ENCODE measurements at places on chromosomes 3 and 15. TPM values are rescaled to one million over a fixed set of nuclear protein-coding genes. Genes with fewer than 3 reads are reported as not detected.

GRCh38 chr15:27670486-27671209, 428.5 kb downstream of the OCA2 start:
- H3K27me3 ChIP-seq: no peaks in the 10 kb centered on the region
- DNase-seq: no peak
- no peaks in the 10 kb centered on the region for H3K36me3 ChIP-seq
- H3K4me3 ChIP-seq: no peak overlapping the region

GRCh38 chr3:59289831-59290230, 240.0 kb upstream of the CFAP20DC start:
- H3K27me3 ChIP-seq: no peaks in the 10 kb centered on the region
- no peak for DNase-seq

TRPM7 gene
- 35.1 TPM for total RNA-seq

GRCh38 chr3:71229905-71230657, 353.4 kb downstream of the FOXP1 start:
- DNase-seq: no peak
- H3K4me1 ChIP-seq: peaks cover 5% of the 10 kb centered on the region
- H3K27ac ChIP-seq: no peak overlapping the region
- no peaks in the 10 kb centered on the region for H3K27me3 ChIP-seq
- H3K4me3 ChIP-seq: no peak overlapping the region

DNA sequence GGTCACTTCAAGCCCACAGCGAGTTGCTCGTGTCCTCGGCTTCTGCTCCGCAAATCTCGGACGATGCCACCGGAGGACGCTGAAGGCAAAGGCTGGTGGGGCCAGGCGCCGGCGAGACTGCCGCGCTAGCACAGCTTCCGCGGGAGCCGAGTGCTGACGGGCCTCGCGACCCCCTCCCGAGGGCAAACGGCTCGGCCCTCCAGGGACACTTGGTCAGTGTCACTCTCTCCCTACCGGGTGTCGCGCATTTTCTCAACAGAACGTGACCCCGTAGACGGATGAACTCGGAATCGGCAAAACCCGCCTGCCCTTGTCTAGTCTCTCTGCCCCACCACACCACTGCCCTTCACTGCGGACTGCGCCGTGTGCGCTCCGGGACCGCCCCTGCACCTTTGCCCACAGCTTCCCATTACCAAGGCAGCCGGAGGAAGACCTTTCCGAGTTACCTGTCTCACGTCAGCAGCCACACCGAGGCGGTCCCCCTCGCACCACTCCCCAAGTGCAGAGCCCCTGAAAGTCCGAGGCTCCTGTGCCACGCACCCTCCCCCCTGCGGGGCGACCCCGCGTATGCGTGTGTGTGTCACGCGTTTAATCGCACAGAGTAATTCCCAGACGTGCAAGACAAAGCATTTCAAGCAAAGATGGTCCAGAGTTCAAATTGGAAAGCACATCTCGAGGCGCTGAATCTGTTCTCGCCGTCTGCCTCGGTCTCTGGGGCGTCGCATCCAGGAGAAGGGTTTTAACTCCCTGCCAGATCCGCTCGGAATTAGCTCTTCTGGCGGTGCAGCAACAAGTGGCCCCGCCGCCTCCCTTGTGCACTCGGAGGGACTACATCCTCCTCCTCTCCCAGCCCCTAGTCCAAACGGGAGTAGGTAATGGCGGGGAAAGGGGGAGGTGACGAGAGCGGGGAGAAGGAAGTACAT, 245.0 kb upstream of the TOPAZ1 start:
- peaks cover 13% of the 10 kb centered on the region for H3K36me3 ChIP-seq
- 0 out of 2 replicates have a peak, but pooled peaks cover 3% of the 10 kb centered on the region for H3K4me1 ChIP-seq
- peaks cover 46% of the 10 kb centered on the region for H3K27me3 ChIP-seq
- peak overlapping the region; percentile 95 for H3K4me3 ChIP-seq

BUB1B gene
- 83.2 TPM for total RNA-seq

GRCh38 chr15:62298811-62299210, 133.7 kb upstream of the C2CD4B start:
- H3K27me3 ChIP-seq: no peaks in the 10 kb centered on the region
- H3K4me1 ChIP-seq: peaks cover 5% of the 10 kb centered on the region
- H3K36me3 ChIP-seq: peaks cover 7% of the 10 kb centered on the region
- no peak overlapping the region for H3K4me3 ChIP-seq
- no peak overlapping the region for H3K27ac ChIP-seq

GRCh38 chr3:4306091-4306490, 2.9 kb downstream of the SETMAR start:
- peaks cover 16% of the 10 kb centered on the region for H3K36me3 ChIP-seq
- no peak overlapping the region for H3K4me3 ChIP-seq
- peaks cover 7% of the 10 kb centered on the region for H3K4me1 ChIP-seq
- H3K27ac ChIP-seq: no peak overlapping the region
- no peaks in the 10 kb centered on the region for H3K27me3 ChIP-seq

IMPG2 gene
- 0.02 TPM for total RNA-seq

- no peaks in the 10 kb centered on the region for H3K27me3 ChIP-seq
- no peak overlapping the region for H3K4me3 ChIP-seq
- DNase-seq: no peak
- peaks cover 12% of the 10 kb centered on the region for H3K4me1 ChIP-seq
- no peak overlapping the region for H3K27ac ChIP-seq
- H3K36me3 ChIP-seq: peaks cover 19% of the 10 kb centered on the region
Observed at GRCh38 chr3:71492566-71492965, 91.0 kb downstream of the FOXP1 start.

GNL3 gene
- 245 TPM for total RNA-seq

GRCh38 chr3:144744473-144744872, 772.9 kb downstream of the DIPK2A start:
- no peak overlapping the region for H3K27ac ChIP-seq
- no peaks in the 10 kb centered on the region for H3K4me1 ChIP-seq
- H3K4me3 ChIP-seq: no peak overlapping the region
- no peaks in the 10 kb centered on the region for H3K27me3 ChIP-seq

DNA sequence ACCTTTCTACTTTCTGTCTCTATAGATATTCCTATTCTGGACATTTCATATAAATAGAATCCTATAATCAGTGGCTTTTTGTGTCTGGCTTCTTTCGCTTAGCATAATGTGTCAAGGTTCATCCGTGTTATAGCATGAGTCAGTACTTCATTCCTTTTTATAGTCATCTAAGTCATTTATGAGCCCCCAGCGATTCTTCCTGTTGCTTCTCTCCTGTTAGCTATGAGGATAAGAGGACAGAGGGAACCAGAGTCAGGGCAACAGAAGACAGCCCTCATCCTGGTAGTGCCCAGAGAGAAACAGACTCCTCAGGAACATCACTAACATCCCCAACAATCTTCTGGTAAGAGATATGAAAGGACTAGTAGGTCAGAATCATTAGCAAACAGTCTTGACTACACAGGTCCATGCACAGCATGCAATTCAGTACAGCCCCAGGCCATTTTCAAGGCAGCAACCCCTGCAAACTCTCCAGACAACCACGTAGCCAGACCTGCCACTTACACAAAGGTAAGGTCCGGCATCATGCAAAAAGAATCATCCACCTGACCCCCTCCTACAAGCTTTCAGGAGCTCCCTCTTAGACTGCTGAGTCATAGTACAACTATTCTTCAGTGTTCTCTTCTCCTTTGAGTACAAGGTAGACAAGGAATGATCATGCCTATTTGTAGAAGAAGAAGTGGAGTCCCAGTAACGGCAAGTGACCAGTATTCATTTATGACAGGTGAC, 91.5 kb downstream of the MYLK start:
- H3K27me3 ChIP-seq: no peaks in the 10 kb centered on the region
- no peak overlapping the region for H3K27ac ChIP-seq
- H3K36me3 ChIP-seq: no peaks in the 10 kb centered on the region
- no peak overlapping the region for H3K4me3 ChIP-seq
- DNase-seq: no peak

DNA sequence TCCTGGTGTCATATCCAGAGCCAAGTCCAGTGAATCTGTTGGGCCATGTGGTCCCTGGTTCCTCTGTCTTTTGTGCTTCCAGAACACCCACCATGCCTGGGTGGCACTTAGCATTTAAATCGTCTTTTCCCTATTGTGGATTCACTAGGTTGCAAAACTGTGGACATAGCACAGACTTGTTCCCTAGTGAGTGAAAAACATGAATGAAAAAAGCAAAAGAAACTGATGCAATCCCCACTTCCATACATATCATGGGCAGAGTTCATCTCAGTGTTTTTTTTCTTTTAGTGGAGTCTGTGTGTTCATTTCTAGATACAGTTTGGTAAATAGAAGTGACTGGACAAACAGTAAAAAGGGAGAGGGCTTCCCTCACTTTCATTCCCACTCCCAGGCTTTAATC, 170.5 kb downstream of the SLCO3A1 start:
- no peaks in the 10 kb centered on the region for H3K27me3 ChIP-seq
- no peaks in the 10 kb centered on the region for H3K36me3 ChIP-seq
- DNase-seq: no peak
- H3K4me1 ChIP-seq: no peaks in the 10 kb centered on the region
- H3K4me3 ChIP-seq: no peak overlapping the region

DNA sequence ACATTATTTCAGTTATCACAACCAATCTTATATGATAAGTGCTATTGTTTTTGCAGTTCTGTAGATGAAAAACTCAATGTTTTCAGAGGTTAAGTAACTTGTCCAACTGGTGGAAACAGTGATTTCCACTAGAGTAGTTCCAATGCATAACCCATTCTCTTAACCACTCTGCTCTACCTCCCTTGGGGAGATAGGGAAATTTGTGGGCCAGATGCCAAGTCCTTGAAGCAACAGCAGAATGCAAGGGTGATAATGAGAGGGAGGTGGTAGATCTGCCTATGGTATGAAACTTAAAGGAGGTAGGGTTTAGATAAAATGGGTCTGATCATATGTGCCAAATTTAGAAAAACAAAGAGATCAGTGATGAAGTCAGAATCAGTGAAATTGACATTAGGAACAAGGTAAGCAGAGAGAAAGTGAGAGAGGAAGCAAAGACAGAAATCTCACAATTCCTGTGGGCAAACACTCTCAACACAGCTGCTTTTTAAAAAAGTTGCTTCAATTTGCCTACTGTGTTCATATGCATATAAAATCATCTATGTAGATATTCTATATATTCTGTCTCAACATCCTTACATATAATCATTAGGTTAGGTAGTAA, 50.5 kb upstream of the UBP1 start:
- H3K4me1 ChIP-seq: no peaks in the 10 kb centered on the region
- no peaks in the 10 kb centered on the region for H3K36me3 ChIP-seq
- H3K27ac ChIP-seq: no peak overlapping the region
- no peak for DNase-seq
- H3K4me3 ChIP-seq: no peak overlapping the region

FOXL2 gene
- total RNA-seq: 0.22 TPM

DNA sequence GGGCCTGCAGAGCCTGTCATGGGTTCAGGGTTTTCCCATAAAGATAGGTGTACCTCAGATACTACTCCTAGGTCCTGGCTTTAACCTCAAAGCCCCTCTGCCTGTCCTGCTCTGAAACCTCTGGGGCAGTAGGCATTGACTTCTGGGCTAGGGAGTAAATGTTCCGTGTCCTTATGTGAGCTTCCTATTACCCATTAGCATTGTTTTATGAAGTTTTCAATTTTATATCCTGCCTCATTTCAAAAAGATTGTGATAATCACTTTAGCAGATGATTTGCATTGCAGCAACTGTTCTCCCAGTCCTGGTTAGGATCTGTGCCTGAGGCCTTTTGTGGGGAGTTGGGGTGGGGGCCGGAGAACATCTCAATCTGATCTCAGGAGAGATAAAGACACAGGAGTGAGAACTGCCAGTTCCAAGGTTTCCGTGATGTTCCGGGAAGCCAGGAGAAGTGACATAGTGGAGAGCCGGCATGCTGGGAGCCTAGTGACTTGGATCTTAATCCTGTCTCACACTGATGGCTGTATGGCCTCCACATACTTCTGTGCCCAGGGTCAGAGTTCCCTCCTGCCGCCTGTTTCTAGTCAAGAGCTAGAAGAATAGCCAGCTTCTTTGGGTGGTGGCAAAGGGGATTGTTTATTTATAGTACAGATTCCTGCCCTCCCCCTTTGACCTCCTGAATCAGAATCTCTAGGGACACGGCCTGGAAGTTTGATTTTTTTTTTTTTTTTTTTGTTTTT, 10.6 kb downstream of the TPM1 start:
- no peak overlapping the region for H3K27ac ChIP-seq
- no peak for DNase-seq
- no peak overlapping the region for H3K4me3 ChIP-seq
- no peaks in the 10 kb centered on the region for H3K27me3 ChIP-seq

DNA sequence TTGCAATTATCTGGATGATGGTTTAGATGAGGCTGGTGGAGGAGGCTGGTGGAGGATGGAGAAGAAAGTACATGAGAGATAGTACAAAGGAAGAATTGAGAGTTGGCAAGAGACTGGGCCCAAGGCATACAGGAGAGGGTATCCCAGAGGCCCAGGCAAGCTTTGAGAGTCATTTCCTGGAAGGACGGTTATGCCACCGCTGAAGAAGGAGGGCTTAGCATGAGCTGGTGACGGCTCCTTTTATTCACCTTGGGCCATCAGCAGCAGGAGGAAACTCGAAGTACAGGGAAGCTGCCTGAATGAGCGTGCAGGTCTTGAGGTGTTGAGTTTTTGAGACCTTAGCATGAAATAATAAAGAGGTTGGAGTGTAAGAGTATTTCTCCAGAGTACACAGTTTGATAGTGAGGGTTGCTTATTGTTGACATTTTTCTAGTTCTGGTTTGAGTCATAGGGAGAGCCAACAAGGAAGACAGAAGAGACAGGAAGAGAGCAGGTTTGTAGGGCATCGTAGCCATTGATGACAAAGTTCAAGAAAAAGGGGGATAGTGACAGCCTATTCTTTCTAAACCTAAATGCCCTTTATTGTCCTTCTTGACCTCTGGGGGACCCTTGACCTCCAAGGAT, 13.8 kb downstream of the THSD4 start:
- H3K4me3 ChIP-seq: no peak overlapping the region
- H3K27me3 ChIP-seq: no peaks in the 10 kb centered on the region
- no peaks in the 10 kb centered on the region for H3K36me3 ChIP-seq

AMT gene
- total RNA-seq: 38.8 TPM

HHATL gene
- total RNA-seq: not detected

DNA sequence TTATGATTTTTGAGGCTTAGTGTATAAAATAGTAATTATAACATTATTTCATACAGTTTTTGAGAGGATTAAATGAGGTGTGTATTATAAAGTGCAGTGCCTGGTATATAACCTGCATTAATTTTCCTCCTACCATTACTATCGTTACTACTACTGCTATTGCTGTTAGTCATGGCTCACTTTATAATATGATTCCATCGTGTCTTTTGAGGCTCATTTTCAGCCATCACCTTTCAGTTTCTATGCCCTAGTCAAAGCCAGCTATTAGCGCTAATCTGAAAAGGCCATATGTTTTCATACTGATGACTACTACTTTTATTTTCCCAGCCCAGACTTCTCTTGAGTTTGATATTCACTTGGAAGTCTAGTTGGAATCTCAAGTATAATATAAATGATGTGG, 5.5 kb downstream of the MEF2A start:
- DNase-seq: no peak
- no peak overlapping the region for H3K4me3 ChIP-seq
- H3K27me3 ChIP-seq: no peaks in the 10 kb centered on the region
- H3K27ac ChIP-seq: no peak overlapping the region
- peaks cover 4% of the 10 kb centered on the region for H3K4me1 ChIP-seq

GRCh38 chr3:48429317-48429959, 448 bp downstream of the PLXNB1 start:
- H3K27me3 ChIP-seq: no peaks in the 10 kb centered on the region
- no peak overlapping the region for H3K27ac ChIP-seq
- peak overlapping the region; percentile 92 for H3K4me3 ChIP-seq

Data from H9 (cell line).